DMS79 (cell line): ENCODE measurements at places on chromosomes 2 and 18.

DNA sequence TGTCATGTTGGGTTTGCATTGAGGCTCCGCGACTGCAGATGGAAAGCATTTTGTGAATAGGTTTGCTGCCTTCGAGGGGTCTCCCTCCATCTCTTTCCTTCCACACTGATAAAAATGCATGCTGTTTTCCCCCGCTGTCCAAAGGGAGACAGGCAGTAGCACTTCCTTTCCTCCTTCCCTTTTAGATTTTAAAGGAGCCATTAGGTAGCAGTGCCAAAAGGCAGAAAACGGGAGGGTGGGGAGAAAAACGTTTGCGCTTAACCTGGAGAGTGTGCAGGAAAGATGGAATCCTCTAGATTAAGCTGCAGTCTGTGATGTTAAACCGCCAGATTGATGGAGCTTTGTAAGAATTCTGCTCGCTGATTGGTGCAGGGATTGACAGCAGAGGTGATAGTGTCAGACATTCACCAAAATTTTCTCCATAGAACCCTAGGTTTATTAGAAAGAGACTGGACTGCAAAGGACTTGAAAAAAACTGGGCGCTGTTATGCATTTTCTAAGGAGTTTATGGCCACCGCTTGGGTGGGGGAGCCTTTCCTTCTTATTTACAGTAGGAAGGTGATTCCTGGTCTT is 688 bp downstream of the MAPRE2 start:
- no peak for DNase-seq

- DNase-seq, result no peak
These were observed 84.6 kb upstream of the NDUFV2 start for GRCh38 chr18:9017905-9018227.

- no peak for DNase-seq
These were observed 127.4 kb downstream of the TANC1 start for GRCh38 chr2:159095813-159096212.

- DNase-seq, result no peak
These were observed 53.2 kb downstream of the SUMO1 start for GRCh38 chr2:202185156-202185555.

DNA sequence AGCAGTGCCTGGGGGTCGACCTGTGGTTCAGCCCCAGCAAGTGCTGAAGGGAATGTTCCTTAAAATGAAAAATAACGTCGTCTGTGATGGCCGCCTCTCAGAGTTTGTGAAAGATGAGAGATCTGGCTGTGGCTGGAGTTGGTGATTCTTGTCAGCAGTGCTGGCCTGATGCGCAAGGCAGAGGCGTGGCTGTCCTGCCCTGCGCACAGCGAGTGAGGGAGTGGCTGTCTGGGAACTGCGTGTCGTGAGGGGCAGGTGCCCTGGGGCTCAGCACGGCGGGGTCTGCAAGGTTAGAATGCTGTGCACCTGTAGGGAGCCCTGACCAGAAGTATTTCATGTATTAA is 8.8 kb downstream of the NFATC1 start:
- DNase-seq, result no peak

GRCh38 chr2:111638274-111638877 is 245.6 kb downstream of the ANAPC1 start:
- no peak for DNase-seq
